Activated B cell treated with CpG ODN at 0.5 μM for 24 hours (primary cell): ENCODE measurements at places on chromosomes 6 and 20.

DNA sequence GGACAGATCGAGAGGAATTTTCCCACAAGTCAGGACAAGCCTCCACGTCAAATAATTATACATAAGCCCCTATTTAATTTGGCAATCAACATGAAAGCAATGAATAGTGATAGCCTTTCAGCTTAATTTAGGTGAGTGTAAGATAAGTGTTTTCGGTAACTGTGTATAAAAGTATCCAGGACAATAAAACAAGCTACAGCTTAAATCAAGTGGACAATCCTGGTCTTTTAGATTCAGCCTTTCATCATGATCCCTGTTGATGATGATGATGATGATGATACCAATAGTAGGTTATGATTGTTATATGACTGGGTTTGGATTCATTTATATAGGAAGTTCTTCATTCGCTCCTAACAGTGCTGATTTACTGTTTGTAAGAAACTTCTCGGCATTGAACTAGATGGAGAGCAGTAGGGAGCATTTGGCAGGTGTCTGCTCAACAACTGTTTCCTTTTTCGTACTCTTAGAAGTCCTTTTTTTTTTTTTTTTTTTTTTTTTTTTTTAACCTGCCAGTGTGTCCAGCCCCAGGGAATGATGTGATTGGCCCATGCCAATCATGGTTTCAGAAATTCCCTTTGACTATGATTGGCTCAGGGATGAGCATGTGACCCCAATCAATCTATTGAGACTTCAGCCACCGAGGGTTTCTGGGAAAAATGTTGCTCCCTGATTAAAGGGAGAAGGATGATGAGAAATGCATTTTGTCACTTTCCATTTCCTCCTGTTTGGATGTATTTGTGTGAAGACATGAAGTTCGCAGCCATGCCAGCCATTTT is 11.3 kb upstream of the RNF182 start:
- no peak for DNase-seq

DNA sequence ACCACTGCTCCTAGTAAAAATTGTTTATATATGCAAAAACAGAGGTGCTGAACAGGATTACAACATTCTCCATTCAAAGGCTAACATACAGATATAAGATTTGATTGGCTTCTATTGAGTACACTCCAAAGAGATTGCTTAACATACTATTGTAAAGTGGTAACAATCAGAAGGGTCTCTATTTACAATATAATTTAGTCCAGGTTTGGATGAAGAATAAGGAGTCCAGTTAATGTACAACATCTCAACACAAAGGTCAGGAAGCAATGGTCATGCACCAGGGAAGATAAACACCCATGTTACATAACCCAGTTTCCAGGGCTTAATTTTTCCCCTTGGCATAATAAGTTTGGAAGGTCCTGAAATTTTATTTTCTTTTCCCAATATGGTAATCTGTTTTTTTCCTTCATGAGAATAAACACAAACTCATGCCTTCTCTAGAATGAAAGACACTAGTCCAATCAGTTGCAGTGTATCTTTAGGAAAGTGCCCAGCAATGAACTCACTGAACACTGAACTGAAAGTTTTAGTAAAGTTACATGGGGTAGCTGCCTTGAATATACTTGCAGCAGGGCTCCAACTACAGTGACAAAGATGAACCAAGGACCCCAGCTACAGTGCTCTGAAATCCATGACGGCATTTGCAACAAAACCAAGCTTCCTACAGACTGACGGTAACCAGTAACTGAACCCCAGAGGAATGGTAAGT is 255.3 kb upstream of the GJE1 start:
- DNase-seq, result no peak

- DNase-seq, result no peak
Observed at GRCh38 chr20:44264287-44264686, 17.2 kb downstream of the GDAP1L1 start.

GRCh38 chr20:17573463-17573862 is 3.6 kb downstream of the DSTN start:
- no peak for DNase-seq

DNA sequence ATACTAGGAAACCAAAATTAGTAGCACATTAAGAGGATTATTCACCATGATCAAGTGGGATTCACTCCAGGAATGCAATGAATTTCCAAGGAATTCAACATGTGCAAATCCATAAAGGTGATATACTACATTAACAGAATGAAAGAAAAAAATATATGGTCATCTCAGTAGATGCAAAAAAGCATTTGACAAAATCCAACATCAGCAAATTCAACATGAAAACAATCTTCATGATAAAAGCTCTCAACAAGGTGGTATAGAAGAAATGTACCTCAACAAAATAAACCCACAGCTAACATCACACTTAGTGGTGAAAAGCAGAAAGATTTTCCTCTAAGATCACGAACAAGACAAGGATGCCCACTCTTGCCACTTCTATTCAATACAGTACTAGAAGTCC is 74.4 kb upstream of the PDE10A start:
- DNase-seq, result no peak

DNA sequence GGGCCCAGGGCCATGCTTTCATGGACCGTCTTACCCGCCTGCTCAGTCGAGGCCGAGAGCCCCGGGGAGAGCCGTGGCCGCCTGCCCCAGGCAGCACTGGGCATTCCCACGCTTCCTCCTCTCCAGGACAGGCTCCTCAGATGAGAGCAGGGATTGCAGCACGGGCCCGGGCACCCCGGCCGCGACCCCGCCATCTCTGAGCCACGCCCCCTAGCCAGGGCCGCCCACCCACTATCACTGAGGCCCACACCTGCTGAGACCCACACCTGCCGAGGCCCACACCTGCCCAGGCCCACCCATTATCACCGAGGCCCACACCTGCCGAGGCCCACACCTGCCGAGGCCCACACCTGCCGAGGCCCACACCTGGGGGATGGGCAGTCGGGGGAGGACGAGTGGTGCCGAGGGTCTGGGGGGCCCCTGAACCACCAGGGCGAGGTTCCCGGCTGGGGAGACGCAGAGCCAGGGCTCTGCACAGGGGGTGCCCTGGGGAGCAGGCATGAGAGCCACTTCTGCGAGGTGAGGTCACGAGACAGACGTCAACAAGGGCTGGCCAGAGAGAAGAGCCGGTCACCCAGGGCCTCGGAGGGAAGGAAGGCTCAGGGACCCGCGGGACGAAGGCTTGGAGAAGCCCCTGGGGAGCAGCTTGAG is 235.6 kb downstream of the ERMARD start:
- no peak for DNase-seq

- DNase-seq, result no peak
Observed at GRCh38 chr20:41645372-41645771, 27.2 kb upstream of the CHD6 start.

- DNase-seq, result no peak
Observed at GRCh38 chr20:50872560-50873425, 58.4 kb downstream of the ADNP start.
